ENCODE measurements at places on chromosomes 5 and 9. TPM values are rescaled to one million over a fixed set of nuclear protein-coding genes. Genes with fewer than 3 reads are reported as not detected.

ZNF474 gene
- 0.14 TPM for polyA plus RNA-seq

SLC28A3 gene
- not detected for polyA plus RNA-seq

ZDHHC11B gene
- polyA plus RNA-seq, result not detected

PLAC8L1 gene
- polyA plus RNA-seq, result not detected

FSTL4 gene
- not detected for polyA plus RNA-seq

PRR7 gene
- 12.6 TPM for polyA plus RNA-seq

MEGF10 gene
- polyA plus RNA-seq, result 0.09 TPM

INSL6 gene
- not detected for polyA plus RNA-seq

- no peak for DNase-seq
Measured at GRCh38 chr9:108838017-108838416, 17.8 kb downstream of the ACTL7B start.

GRCh38 chr9:93576258-93577077 is at the start of gene PHF2:
Gene PHF2 (plus strand): TSS chr9:93576584. CDS start chr9:93576774, 190 bp downstream.
- DNase-seq, result peak; percentile 15

- DNase-seq, result no peak
Measured at GRCh38 chr5:67333171-67333570, 136.6 kb upstream of the CD180 start.

- no peak for DNase-seq
Measured at GRCh38 chr5:159449925-159450324, 119.6 kb upstream of the IL12B start.

DNA sequence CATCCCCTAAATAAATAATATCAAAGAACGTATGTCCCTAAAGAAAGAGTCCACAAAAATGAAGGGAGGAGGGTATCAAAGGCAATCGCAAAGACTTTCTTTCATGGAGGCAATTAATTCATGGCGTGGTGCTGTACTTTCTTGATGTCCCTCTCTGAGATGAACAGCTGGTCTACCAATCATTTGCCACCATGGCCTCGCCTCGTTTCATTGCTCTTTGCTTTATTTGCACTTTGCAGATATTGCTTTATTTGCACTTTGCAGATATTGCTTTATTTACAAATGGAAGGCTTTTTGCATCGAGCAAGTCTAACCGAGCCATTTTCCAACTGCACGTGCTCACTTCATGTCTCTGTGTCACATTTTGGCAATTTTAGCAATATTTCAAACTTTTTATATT is 104.0 kb upstream of the PTCH1 start:
- DNase-seq, result no peak

DNA sequence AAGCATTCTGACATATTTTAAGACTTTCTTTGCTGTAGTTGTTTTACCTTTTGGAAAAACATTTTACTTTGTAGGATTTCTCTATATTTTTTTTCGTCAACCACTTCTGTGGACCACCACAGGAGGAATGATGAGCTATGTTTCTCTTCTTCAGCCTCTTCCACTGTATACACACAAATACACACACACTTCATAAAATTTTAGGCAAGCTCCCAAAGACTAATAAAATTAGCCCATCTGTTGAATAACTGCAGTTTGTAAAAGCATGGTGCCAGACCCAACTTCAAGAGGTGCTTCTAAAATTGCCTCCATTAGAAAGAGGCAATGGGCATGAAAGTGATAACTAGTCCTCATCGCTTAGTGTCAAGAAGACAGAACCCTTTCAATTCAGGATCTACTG is 4.1 kb upstream of the CEP120 start:
- DNase-seq, result no peak

DNA sequence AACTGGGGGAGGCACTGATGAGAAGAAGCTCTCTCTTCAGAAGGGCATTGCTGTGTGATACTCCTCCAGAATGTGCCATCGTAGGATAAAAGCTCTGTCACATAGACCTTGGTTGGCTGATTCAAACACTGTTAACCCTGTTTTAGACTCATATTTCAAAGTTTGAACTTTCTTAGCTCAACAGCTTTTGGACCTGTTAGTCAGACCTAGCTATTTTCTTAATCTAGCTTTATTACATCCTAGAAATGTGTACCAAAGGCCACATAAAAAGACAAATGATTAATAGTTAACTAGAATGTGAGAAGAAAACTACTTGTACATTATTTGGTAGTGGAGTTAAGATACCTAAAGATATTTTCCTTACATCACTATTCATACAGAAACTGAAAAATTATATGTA is 4.3 kb downstream of the RHOBTB3 start:
- DNase-seq, result no peak

DNA sequence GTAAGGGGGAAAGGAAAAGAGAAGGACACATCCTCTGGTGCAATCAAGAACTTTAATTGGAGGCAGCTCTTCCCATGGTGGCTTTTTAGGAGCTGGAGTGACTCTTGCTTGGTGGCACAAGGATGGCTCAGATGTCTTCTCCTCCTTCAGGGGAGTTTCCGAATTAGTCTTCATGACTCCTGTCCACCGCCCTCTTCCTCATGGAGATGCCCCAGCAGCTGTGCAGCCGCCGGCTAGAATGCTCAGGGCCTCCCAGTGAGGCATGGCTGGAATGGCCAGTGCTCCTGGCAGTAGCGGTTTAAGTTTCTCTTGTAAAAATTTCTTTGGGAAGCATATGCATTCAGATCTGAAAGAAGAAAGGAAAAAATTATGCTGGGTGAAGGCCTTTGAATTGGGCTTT is 8.8 kb upstream of the TEX53 start:
- DNase-seq, result no peak

GRCh38 chr5:127406326-127407121 is 110.9 kb upstream of the PRRC1 start:
- DNase-seq, result no peak

DNA sequence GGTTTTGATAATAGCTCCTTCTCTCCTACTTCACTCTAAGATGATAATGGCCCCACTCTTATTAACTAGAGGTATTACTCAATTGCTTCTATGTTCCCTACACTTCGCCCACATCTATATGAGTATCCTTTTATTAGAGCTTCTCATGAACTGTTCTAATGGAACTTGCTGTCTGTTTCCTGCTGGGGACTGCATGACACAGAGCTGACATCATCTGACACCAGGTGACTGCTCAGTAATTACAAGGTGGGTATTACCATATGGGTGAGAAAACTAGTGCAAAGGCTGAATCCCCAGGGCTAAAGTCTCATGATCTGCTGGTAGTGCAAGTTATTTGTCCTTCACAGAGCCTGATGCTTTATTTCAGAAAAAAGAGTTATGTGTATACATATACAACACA is 146.2 kb upstream of the PLCXD3 start:
- DNase-seq, result no peak

DNA sequence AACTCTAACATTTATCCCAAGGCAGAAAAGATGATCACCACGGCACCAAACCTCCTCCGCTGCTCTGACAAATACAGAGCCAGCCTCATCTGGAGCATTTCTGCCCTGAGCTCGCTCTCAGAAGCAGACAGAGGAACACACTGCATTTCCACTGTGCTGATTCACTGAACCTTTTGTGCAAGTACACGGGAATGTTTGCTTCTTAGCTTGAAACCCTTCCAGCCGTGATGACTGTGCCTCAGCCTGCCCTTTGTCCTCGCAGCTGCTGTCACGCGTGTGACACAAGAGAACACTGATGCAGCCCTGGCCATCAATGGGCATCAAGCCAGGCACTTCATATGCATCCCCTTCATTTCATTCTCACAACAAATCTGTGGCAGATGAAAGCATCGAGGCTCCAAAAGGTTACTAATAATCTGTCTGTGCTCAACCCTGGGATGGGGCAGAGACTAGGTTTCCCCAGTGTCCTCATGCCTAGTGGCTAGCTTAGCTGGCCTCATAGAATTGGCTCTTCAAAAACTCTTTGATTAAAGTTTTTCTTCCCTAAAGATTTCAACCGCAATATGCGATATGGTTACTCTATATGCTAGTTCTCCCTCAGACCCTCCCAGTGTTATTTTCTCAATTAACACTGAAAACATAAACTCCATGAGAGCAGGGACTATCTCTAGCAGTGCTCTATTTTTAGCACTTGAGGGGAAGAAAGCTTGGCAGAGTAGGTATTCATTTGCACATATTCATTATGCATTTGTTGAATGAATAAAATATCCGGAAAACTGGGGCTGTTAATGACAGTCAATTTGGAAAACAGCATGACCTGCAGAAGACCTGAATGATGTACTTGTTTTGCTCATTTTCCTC is 7.3 kb downstream of the CDC14B start:
- no peak for DNase-seq

- DNase-seq, result no peak
Measured at GRCh38 chr5:91103353-91104061, 279.6 kb downstream of the ARRDC3 start.

DNA sequence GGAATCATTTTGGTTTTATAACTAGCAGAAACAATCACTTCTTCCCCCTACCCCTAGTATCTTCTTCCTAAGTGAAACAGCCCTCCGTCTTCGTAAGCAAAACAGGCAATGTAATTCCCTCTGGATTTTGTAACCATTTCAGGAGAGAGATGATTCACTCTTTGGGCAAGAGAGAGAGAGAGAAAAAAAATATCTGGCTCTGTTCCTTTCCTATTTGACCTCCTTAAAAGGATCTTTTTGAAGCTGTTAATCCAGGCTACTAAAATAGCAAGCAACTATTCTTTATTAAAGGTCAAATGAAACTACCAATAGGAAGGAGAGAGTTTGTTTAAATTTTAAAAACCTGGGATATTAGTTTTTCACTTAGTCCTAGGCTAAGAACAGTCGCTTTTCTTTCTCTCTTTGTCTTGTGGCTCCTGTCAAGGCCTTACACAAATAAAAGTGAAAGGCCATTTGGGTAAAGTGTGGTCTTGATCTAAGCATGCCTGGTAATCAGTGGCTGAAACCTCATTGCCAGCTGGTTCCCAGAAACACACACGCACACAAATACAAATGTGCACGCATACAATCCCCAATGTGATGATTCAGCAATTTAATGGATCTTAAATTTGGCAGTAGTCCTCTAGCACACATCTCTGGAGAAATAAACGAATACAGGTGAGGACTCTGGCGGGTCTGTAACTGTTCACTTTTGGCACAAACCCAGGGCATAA is 70.2 kb downstream of the PRUNE2 start:
- no peak for DNase-seq

DNA sequence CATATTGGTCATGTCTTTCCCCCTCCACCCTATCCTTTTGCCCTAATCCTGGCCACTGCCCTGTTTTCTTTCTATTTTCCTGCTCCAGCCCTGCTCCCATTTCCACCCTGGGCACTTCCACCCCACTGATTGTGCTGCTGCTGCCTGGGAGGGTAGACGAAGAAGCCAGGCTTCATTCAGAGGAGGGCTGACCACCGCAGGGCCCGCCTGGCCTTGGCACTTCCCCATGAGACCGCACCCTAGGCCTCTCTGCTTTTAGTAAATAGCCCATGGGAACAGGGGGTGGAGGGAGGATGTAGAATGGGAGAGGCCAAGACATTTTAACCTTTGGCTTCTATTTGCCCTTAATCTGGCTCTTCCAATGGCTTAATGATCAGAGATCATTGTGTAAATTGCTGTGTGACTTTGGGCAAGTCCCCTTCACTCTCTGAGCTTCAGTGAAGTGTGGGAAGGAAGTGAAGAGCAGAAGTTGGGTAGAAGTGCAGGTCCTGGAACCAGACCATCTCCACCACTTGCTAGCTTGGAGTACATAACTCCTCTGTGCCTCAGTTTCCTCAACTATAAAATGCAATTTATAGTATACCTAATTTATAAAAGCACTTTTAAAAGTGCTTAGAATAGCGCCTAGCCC is 13.6 kb upstream of the GPX3 start:
- no peak for DNase-seq

DNA sequence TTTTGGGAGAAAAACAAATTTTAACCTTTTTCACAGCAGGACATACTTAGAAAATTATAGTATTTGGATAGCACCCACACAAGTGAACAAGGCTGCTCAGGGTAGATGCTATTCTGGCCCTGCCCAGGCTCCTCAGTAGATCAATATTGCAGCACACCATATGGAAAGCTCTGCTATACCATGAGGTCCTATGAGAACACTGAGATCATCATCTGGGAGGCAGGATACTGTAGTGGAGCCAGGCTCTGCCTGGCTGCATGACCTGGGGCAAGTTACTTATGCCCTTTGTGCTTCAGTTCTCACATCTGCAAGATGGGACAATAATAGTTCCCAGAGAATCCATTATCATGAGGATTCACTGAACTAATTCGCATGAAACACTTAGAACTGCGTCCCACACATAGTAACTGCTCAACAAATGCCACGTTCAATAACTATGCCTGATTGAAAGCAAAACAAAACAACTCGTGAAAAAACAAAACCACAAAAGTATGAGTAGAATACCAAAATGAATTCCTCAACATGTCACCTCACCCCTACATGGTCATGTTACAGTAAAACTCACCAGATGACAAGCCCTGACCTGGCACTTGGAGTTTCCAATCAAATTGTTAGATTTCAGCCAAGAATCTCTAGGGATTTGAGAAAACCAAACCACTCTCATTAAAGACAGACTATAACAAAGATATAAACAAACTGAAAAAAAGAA is 31.9 kb downstream of the ARSB start:
- DNase-seq, result no peak

GRCh38 chr5:150641006-150641570 is 628 bp downstream of the SYNPO start:
- DNase-seq, result no peak
